Effector CD4-positive, alpha-beta T cell (primary cell): ENCODE measurements at places on chromosomes 11 and 22.

GRCh38 chr11:118929501-118930093 is 3.9 kb upstream of the BCL9L start:
- DNase-seq, result peak; percentile 76

GRCh38 chr11:61617515-61617914 is 36.6 kb upstream of the SYT7 start:
- no peak for DNase-seq

- no peak for DNase-seq
Observed at GRCh38 chr11:26344647-26345046, 12.7 kb downstream of the ANO3 start.

DNA sequence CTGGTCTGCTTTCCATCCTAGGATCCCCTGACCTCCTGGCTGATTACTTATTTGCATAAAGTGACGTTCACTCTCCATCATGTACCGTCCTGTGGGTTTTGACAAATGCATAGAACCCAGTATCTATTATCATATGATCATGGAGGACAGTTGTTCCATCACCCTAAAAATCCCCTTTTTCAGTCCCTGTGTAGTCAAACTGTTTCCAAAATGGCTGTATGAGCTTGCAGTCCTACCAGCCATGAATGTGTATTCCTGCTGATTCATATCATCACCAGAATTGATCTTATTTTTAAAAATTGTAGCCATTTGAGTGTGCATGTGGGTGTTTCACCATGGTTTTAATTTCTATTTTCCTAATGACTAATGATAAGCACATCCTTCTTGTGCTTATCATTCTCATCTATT is 108.8 kb downstream of the MPPED1 start:
- DNase-seq, result no peak

GRCh38 chr11:109439684-109440083 is 17.7 kb downstream of the C11orf87 start:
- DNase-seq, result no peak

DNA sequence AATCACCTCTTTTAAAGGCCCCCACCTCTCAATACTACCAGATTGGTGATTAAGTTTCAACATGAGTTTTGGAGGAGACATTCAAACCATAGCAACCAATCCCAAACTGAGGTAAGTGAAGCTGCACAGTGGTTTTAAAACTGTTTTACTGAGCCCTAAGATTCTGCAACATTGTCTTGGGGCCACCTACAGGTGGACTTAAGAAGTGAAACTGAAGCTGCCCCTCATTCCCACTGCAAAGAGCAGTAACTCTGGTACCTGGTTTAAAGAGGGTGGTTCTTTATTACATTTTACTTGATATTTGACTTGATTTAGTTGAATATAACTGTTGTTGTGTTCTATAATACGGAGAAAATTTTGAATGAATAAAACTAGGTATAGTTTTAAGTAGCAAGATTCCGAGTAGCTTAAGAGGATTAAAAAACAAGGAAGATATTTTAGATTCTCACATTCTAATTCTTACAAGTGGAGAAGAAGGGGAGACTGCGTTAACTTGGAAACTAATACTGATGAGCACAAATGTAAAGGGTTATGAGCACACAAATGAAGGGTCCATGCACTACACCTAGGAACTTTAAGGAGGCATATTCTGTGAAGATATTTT is 26.7 kb downstream of the SYT9 start:
- no peak for DNase-seq

- DNase-seq, result no peak
Observed at GRCh38 chr11:61034111-61034510, 62.6 kb downstream of the CD6 start.

GRCh38 chr11:80034801-80035200 is 594.0 kb upstream of the TENM4 start:
- no peak for DNase-seq

- no peak for DNase-seq
Observed at GRCh38 chr11:16395601-16396000, 39.3 kb upstream of the SOX6 start.

- DNase-seq, result no peak
Observed at GRCh38 chr11:18173225-18173866, 709 bp downstream of the MRGPRX4 start.

- no peak for DNase-seq
Observed at GRCh38 chr11:60477035-60477445, 15.5 kb upstream of the MS4A12 start.

DNA sequence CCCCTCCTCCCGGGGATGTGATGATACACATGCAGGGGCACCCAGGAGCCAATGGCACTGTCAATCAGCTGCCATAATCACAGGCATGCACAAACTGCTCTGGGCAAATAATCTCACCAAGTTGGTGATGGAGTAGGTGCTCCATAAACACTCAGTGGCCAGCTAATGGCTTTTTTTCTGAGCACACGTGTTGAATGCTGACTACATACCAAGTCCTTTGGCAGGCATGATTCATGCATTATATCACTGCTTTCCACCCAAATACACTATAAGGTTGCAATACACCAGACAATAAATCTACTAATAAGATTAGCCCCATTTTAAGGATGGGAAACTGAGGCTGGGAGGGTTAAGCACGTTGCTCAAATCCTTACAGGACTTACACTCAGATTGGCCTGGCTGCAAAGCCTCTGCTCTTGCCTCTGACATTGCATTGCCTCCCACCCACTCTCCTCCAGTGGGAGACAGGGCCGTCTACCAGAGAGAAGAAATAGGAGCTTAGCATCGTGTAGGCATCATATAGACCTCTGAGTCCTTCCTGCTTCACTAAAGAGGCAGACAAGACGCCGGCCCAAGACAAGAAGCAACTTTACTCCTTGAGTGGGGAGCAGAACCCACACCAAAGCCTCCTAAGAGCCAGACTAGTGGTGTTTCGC is 32.7 kb upstream of the ACCSL start:
- DNase-seq, result no peak

DNA sequence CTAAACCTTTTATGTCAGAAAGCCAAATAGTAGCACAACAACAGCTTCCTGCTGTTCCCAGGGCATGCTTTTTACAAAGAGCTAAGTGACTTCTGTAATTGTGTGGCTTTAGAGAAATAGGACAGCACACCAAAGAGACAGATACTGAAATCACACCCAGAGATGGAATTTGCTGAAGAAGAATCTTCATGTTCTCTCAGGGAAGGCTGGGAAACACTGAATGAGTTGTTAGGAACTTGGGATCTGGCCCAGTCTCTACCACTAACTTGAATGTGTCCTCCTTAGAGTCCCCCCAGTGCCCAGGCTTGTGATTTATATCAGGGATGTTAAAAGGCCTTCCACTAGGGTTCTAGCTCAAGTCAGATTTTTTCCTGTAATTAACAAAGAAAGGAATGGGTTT is 175.2 kb downstream of the DBX1 start:
- no peak for DNase-seq

- DNase-seq, result peak; percentile 57
Observed at GRCh38 chr11:111586388-111586831, 15.8 kb upstream of the SIK2 start.

GRCh38 chr11:47225552-47226400 is 11.0 kb downstream of the DDB2 start:
- no peak for DNase-seq

DNA sequence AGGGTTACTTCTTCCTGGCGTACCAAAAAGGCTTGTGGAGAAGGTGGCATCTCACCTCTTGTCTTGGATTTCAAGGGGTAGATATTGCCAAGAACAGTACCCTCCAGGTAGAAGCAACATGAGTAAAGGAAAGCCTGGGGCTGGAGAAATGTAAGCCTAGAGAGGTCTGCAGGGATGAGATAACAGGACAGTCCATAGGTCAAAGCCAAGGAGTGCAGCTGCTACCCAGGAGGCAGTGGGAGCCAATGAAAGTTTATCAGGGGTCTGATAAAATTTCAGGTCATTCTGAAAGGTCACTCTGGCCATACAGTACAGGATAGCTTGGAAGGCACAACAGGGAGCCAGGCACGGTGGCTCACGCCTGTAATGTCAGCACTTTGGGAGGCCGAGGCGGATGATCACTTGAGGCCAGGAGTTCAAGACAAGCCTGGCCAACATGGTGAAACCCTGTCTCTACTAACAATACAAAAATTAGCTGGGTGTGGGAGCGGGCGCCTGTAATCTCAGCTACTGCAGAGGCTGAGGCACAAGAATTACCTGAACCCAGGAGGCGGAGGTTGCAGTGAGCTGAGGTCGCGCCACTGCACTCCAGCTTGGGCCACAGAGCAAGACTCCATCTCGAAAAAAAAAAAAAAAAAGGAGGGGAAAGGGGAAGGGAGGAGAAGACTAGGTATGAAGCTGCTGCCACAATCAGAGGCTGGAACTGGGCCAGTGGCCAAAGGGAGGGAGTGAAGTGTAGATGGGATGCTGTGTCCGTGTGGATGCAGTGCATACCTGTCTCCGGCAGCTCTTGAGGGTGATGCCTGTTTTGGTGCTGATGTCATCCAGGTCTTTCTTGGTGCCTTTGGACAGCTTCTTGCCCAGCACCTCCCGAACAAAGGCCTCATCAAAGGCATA is 1.2 kb downstream of the FIBP start:
- no peak for DNase-seq

GRCh38 chr11:121466063-121466794 is 13.5 kb upstream of the SORL1-AS1 start:
- DNase-seq, result no peak

- DNase-seq, result peak; percentile 62
Observed at GRCh38 chr22:50530877-50531545, 1.2 kb upstream of the TYMP start.

DNA sequence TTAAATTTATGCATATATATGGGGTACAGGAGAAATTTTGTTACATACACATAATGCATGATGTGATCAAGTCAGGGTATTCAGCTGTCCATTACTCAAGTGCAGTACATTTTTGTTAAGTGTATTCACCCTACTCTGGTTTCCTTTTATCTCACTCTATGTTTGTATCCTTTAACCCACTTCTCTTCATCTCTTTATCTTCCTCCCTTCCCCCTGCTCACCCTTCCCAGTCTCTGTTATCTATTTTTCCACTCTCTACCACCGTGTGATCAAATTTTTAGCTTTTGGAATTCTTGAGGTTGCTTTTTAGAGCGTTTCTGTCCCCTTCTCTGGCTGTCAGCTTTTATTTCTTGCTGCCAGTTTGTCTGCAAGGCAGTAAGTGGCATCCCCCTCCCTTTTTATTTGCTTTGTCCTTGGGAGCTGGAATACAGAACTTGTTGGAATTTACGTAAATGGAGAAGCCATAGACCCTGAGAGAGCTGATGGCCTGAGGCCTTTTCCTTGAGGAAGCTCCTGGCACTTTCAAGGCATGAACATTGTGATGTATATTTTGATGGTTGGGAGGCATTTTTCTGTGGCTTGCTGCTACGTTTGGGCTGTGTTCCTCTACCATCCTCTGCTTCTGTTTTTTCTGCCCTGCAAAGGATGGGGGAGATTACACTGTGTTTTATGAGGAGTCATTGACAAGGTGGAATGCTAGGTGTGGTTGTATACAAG is 148.6 kb downstream of the LDLRAD3 start:
- no peak for DNase-seq

DNA sequence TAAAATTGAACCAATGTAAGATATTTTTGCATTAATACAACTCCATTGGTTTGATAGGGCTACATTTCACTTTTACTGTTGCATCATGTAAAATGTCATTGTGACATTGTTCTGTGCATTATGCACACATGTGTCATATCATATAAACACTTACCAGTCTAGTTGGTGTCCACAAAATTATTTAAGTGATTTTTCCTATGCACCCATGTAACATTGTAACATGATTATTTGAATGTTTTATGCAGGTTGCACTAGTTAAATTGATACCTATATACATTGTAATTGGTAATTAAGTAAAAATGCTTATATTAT is 9.6 kb upstream of the BIRC3 start:
- DNase-seq, result no peak

- no peak for DNase-seq
Observed at GRCh38 chr11:98234698-98235097, 786.1 kb upstream of the CNTN5 start.

DNA sequence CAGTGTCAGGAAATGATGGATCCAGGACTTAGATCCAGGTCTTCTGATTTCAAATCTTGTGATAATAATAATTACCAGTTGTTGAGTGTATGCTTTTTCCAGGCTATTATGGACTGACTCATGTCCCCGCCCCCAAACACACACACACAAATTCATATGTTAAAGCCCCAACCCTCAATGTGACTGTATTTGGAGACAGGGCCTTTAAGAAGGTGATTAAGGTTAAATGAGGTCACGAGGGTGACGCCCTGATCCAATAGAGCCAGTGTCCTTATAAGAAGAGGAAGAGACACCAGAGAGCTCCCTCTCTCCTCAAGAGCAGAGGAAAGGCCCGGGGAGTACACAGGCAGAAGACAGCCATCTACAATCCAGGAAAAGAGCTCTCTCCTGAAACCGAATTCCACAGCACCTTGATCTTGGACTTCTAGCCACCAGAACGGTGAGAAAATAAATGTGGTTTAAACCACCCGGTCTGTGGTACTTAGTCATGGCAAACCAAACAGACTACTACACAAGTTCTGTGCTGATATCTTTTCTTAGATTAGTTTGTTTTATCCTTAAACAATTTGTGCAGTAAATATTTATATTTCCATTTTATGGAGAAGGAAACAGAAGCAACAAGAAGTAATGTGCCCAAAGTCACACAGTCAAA is 8.2 kb downstream of the TMPRSS5 start:
- no peak for DNase-seq

- DNase-seq, result peak; percentile 46
Observed at GRCh38 chr11:65116370-65117205, 913 bp downstream of the ZNHIT2 start.

DNA sequence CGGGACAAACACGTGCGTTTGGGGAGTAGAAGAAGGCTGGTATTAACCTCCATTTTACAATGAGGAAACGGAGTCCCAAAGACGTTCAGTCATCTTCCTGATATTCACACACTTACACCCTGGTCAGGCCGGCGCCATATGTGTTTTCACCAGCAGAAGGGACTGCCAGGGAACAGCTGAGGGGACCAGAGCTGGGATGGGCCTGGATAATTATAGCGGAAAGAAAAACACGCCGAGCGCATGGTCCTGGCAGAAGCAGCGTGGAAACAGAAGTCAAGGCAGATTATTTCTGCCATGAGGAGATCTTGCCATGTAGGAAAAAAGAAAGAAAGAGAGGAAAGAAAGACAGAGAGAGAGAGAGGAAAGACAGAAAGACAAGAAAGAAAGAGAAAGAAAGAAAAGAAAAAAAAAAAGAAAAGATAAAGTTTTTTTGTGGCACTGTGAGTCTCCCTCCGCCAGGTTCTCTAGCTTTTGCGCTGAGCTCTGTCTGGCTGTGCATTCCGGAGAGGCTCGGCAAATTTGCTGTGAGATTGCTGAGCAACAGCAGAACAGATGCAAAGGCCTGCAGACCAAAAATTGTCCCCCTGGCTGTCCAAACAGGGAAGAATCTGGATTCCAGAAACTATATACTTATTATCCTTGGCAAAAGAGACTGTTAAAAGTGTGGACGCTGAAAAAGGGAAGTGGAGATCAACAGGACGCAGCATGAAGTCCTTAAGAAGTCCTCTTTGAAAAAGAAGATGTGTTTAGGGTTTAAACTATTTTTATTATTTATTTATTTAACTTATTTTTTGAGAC is 1.3 kb upstream of the UCP2 start:
- DNase-seq, result no peak
